Ovary (tissue), 10 donors: ENCODE measurements at places on chromosomes 7 and 10. TPM values are rescaled to one million over a fixed set of nuclear protein-coding genes. Genes with fewer than 3 reads are reported as not detected.

RAPGEF5 gene
- 10.4 TPM for total RNA-seq

NKX1-2 gene
- total RNA-seq, result not detected

GRCh38 chr7:29588900-29589696, 25.5 kb downstream of the PRR15 start:
- no peaks in the 10 kb centered on the region for H3K36me3 ChIP-seq
- no peak overlapping the region for H3K4me3 ChIP-seq
- no peak for DNase-seq
- no peaks in the 10 kb centered on the region for H3K27me3 ChIP-seq
- no peaks in the 10 kb centered on the region for H3K4me1 ChIP-seq

DNA sequence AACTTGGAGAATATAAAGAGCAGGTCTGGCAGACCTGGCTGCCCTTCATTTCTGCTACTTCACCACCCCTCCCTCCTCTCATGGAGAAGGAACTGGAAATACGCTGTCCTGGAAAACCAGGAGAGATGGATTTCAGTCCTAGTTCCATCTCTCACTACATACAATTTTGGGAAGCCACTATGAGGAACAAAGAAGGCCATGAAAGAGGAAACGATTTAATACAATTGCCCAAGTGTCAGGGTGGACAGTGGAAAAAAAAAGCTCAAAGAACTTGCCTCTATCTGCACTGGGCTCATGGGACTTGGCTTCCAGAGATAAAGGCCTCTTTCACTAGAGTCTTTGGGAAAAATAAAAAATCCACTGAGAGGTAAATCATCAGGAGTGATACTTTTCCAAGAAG, 561.7 kb downstream of the KCNMA1 start:
- no peaks in the 10 kb centered on the region for H3K27me3 ChIP-seq
- H3K36me3 ChIP-seq, result no peaks in the 10 kb centered on the region
- H3K4me1 ChIP-seq, result peaks cover 11% of the 10 kb centered on the region
- H3K4me3 ChIP-seq, result no peak overlapping the region
- no peak for DNase-seq

DNA sequence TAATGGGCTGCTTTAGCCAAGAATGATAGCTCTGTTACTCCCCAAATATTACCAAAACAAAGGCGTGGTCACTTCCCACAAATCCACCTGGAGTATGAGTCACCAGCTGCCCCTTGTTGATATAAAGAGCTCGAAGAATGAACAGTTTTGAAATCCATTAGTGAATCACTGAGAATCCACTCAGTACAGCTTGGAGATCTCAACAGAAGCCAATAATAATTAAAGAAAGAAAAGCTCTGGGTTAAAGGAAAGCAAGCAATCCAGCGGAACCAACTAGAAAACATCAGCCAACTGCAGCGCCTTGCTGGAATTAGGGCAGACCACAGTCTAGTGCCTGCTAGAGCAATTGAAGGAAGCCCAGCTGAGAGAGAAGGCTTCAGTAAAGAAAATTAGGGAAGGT, 576.0 kb upstream of the C7orf33 start:
- H3K4me1 ChIP-seq, result no peaks in the 10 kb centered on the region
- H3K27me3 ChIP-seq, result no peaks in the 10 kb centered on the region
- H3K4me3 ChIP-seq, result no peak overlapping the region

GRCh38 chr7:90631502-90631901, 35.4 kb downstream of the CDK14 start:
- H3K36me3 ChIP-seq, result no peaks in the 10 kb centered on the region
- no peaks in the 10 kb centered on the region for H3K4me1 ChIP-seq
- no peaks in the 10 kb centered on the region for H3K27me3 ChIP-seq
- no peak overlapping the region for H3K4me3 ChIP-seq

DNA sequence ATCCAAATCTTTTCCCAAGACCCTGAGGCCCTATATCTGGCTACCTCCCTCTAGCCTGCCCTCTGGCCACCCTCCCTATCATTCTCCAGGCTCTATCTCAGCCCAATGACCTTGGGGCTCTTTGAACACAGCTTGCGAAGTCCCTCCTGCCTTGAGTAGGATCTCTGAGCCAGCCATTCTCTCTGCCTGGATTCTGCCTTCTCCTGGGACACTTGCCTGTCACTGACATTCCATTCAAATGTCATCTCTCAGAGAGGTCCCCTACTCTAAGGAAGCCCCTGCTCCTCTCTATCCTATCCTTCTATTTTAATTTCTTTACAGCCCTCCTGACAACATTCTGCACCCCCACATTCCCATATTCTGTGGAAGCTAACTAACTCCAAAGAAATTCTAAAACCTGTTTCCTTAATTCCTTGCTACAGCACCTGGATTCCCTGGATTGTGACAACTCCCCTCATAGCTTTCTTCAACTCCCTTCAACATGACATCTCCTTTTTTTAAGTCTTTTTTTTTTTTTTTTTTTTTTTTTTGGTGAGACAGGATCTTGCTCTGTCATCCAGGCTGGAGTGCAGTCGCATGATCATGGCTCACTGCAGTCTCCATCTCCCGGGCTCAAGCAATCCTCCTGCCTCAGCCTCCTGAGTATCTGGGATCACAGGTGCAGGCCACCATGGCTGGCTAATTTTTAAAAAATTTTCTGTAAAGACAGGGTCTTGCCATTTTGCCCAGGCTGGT, 81.0 kb upstream of the ASAH2 start:
- no peak overlapping the region for H3K4me3 ChIP-seq
- H3K27me3 ChIP-seq, result no peaks in the 10 kb centered on the region
- DNase-seq, result no peak
- H3K4me1 ChIP-seq, result peaks cover 3% of the 10 kb centered on the region
- H3K27ac ChIP-seq, result no peak overlapping the region

DNA sequence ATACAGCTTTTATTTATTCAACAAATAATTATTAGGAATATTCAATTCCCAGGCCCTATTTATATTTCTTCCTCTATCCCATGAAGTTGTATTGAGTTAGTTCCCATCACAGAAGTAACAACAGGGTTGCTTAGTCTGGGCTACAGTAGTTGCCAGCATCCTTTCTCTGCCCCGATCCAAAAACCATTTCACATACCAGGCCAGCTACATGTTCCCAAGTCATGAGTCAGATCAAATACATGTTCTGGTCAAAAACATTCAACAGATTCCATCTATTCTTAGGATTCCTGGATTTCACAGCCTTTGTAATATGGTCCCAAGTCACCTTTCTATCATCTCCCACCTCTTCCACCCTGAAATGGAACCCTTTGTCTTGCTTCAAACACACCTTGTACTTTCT, 91.6 kb downstream of the RAB11FIP2 start:
- DNase-seq, result no peak
- H3K27me3 ChIP-seq, result no peaks in the 10 kb centered on the region
- H3K4me1 ChIP-seq, result no peaks in the 10 kb centered on the region
- no peaks in the 10 kb centered on the region for H3K36me3 ChIP-seq

DNA sequence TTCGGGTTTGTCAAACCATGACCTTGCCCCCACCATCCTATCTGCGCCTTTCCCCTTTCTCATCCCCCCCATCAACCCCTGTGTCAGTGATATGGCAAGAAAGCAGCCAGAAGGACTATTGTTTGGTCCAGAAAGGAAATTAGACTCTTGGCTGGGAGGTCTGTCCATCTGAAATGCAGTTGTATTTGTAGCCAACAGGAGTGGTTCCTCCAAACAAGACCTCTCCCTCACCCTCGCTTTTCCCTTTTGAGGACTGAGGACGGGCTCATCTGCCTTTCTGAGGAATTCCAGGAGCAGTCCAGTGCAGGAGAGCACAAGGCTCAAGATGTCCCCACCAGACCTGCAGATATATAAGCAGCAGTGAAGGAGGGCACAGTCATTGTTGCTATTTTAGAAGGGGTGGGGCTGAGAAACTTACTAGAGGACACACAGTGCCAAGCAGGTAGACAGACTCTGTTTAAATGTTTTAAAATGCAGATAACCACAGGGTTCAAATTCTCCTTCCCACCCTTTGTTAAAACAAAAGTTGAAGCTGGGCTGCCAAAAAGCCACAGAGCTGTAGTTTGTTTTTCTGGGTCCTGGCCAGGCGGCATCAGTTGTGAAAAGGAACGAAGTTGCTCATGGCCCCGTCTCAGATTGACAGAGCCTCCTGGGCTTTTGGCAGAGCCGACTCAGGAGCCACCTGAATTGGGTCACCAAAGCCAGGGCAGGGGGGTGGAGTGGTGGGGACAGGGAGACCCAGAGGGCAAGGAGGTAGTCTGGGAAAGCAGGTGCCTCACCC, 37.3 kb downstream of the CYP17A1 start:
- no peak overlapping the region for H3K4me3 ChIP-seq
- H3K27ac ChIP-seq, result no peak overlapping the region
- H3K36me3 ChIP-seq, result no peaks in the 10 kb centered on the region
- no peaks in the 10 kb centered on the region for H3K27me3 ChIP-seq
- DNase-seq, result no peak

DNA sequence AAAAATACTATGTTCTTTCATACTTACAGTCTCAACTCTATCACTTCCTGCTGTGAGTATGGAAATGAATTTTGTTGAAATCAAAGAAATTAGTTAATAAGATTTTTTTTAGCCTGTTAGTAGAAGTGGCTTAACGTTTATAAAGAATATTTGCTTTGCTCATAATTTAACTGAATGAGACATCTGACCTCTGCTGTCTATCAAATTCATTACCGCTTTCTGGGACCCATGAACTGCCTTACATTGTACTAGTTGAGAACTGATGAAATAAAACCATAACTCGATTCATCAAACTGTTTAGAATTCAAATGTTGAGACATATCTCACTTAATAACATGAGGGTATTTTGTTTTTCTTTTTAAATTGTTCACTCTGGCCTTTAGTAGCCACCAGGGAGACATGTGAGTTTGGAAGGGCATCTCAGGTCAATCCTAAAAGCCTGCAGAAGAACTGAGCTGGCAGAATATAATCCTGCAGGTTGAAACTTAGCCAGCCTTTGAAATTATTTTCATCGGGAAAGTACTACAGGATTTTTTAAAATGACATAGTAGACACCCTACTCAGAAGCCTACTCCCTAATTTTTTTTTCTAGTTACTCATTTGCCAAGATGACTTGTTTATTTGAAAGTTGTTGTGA, 78.7 kb downstream of the KIAA1217 start:
- H3K4me1 ChIP-seq, result no peaks in the 10 kb centered on the region
- H3K27me3 ChIP-seq, result no peaks in the 10 kb centered on the region
- no peak overlapping the region for H3K27ac ChIP-seq
- no peak for DNase-seq
- H3K36me3 ChIP-seq, result no peaks in the 10 kb centered on the region

DNA sequence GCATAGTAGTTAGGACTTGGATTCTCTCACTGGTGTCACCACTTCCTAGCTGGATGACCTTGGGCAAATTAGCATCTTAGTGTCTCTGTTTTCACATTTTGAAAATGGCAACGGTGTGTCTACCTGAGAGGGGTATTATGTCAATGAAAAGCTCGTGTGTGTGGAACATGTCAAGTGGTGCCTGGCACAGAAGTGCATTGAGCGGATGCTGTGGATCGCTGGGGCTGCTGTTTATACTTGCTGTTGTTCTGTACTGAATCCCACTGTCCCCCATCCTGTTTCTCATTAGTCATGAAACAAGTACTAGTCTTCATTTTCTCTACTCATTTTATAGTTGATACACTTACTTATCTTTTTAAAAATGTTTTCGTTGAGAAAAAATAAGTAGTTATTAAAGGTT, 26.1 kb downstream of the RBM33 start:
- peaks cover 12% of the 10 kb centered on the region for H3K4me1 ChIP-seq
- no peaks in the 10 kb centered on the region for H3K36me3 ChIP-seq
- no peak for DNase-seq
- no peaks in the 10 kb centered on the region for H3K27me3 ChIP-seq
- H3K27ac ChIP-seq, result no peak overlapping the region
- no peak overlapping the region for H3K4me3 ChIP-seq

GRCh38 chr7:92697012-92697411, 106.8 kb upstream of the FAM133B start:
- no peaks in the 10 kb centered on the region for H3K27me3 ChIP-seq
- H3K27ac ChIP-seq, result no peak overlapping the region
- H3K4me1 ChIP-seq, result peaks cover 5% of the 10 kb centered on the region
- no peaks in the 10 kb centered on the region for H3K36me3 ChIP-seq

DNA sequence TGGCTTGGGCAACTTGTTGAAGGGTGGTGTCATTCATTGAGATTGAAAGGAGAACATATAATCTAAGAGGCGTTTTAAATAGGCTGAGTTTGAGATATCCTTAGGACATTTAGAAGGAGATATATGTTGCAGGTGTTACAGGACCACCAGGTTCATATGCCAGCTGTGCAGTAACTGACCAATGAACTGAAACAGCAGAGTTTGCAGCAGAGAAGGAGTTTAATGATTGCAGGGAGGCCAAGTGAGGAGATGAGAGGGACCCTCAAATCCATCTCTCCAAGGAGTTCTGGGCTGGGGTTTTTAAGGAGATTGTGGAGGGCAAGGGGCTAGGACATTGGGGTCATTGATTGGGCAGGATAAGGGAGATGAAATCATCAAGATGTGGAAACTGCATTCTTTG, 74.5 kb downstream of the SEC23IP start:
- no peak overlapping the region for H3K4me3 ChIP-seq
- no peaks in the 10 kb centered on the region for H3K27me3 ChIP-seq
- no peaks in the 10 kb centered on the region for H3K4me1 ChIP-seq
- DNase-seq, result no peak

DNA sequence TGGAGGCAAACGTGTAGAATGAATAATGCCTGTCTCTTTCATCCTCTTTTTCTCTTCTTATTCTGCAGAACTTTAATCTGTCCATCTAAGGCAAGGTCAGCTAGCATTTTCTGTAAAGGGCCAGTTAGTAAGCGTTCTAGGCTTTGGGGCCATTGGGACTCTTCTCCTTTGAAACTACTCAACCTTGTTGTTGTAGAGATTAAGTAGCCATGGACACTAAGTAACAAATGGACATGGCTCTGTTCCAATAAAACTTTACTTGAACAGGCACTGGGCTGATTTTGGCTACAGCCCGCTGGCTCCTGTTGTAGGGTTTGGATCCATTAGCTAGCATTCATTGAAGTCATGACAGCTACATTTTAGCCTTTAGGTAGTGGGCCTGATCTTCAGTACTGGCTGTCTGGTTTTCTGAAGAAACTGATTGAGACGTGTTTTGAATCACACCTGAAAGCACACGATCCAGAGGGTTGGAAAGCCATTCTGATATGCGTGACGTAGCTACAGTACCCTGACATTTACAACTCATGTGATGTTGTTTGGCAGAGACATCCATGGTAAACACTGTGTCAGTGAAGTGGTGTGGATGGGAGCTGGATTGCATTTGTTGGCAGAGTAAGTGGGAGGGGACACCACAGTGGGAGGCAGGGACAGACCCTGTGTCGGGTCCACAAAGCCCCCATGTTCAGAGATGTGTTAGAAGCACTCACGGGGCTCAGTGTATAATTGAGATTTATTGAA, 92.5 kb downstream of the MTPN start:
- H3K27ac ChIP-seq, result no peak overlapping the region
- no peaks in the 10 kb centered on the region for H3K36me3 ChIP-seq
- no peak overlapping the region for H3K4me3 ChIP-seq
- no peaks in the 10 kb centered on the region for H3K4me1 ChIP-seq

DNA sequence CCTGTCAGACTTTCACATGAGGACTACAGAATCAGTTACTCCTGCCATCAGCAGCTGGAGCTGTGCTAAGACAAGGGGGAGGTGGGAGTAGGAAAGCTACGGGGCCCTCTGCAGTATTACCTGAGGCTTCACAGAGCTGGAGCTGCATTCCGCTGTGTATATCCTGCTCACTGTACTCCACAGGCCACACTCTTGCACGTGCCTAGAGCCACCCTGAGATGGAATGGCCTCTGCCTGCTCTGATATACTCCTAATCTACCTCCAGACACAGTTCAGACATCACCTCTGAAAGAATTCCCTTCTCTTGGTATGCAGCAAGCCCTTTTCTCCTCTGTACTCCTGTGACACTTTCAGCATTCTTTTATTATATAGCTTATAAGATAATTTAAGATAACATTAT, 34.8 kb downstream of the TRDMT1 start:
- H3K4me3 ChIP-seq, result no peak overlapping the region
- peaks cover 3% of the 10 kb centered on the region for H3K4me1 ChIP-seq
- H3K36me3 ChIP-seq, result no peaks in the 10 kb centered on the region
- DNase-seq, result no peak

GRCh38 chr10:131731780-131732630, 168.8 kb upstream of the PPP2R2D start:
- H3K27ac ChIP-seq, result no peak overlapping the region
- DNase-seq, result no peak
- no peaks in the 10 kb centered on the region for H3K27me3 ChIP-seq
- no peak overlapping the region for H3K4me3 ChIP-seq
